ENCODE measurements at places on chromosomes 1 and 21. TPM values are rescaled to one million over a fixed set of nuclear protein-coding genes. Genes with fewer than 3 reads are reported as not detected.

Gene NBPF20
- total RNA-seq: 1.0 TPM

Gene SPRR2A
- not detected for total RNA-seq

Gene NECTIN4
- not detected for total RNA-seq

DNA sequence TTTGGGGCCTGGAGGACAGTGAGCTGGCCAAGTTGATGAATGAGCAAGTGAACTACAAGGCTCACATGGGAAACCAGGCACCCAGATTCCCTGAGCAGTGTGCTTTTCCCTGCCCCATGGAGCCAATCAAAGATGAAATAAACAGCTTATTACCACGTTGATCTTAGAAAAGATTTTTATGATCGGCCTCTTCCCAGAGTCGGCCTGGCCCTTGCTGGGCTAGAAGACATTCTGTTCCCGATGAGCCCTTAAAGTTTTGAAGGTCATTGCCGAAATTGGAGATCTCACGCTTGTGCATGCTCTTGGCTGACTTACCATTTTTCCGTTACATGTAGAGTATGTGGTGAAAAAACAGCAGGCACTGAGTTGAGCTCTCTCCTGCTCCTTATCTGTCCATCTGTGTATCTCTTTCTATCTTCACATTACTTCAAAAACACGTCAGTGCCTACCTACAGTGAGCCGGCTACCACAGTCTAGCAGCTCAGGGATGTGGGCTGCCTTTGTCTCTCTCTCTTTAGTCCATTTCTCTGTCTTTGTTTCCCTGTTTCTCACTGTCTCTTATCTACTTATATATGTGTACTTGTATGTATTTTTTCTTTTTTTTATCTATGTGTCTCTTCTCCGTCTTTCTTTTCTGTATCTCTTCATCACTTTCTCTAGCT lies 248.8 kb upstream of the USP24 start:
- H3K4me3 ChIP-seq: no peak overlapping the region
- H3K4me1 ChIP-seq: no peaks in the 10 kb centered on the region
- no peaks in the 10 kb centered on the region for H3K27me3 ChIP-seq
- no peak overlapping the region for H3K27ac ChIP-seq

DNA sequence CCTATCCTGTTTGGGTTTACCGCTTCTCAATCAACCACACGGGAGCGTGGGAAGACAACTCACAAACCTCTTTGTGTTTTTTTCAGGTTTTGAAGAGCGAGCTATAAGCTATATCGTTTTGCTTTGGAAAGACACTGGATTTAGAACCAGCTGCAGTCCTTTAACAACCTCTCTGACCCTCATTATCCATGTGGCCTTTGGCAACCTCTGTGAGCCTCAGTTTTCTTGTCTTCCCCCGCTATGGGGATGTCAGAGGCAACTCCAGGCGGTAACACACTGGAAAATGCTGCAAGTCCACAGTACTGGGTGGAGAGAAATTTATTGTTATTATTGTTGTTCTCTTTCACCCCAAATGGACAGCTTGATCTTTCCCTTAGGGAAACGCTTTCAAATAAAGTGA lies 100.0 kb downstream of the ETS2 start:
- no peak for DNase-seq
- no peaks in the 10 kb centered on the region for H3K36me3 ChIP-seq
- no peak overlapping the region for H3K4me3 ChIP-seq
- no peaks in the 10 kb centered on the region for H3K4me1 ChIP-seq

- DNase-seq: peak; percentile 40
- no peaks in the 10 kb centered on the region for H3K36me3 ChIP-seq
- H3K4me3 ChIP-seq: peak overlapping the region; percentile 40
- H3K27ac ChIP-seq: peak overlapping the region; percentile 76
- H3K4me1 ChIP-seq: no peaks in the 10 kb centered on the region
Observed at GRCh38 chr1:154419620-154420571, 14.8 kb downstream of the IL6R start.

GRCh38 chr1:154788110-154788870 lies 81.8 kb downstream of the KCNN3 start:
- H3K4me3 ChIP-seq: no peak overlapping the region
- H3K27ac ChIP-seq: no peak overlapping the region
- H3K27me3 ChIP-seq: no peaks in the 10 kb centered on the region
- H3K36me3 ChIP-seq: no peaks in the 10 kb centered on the region

DNA sequence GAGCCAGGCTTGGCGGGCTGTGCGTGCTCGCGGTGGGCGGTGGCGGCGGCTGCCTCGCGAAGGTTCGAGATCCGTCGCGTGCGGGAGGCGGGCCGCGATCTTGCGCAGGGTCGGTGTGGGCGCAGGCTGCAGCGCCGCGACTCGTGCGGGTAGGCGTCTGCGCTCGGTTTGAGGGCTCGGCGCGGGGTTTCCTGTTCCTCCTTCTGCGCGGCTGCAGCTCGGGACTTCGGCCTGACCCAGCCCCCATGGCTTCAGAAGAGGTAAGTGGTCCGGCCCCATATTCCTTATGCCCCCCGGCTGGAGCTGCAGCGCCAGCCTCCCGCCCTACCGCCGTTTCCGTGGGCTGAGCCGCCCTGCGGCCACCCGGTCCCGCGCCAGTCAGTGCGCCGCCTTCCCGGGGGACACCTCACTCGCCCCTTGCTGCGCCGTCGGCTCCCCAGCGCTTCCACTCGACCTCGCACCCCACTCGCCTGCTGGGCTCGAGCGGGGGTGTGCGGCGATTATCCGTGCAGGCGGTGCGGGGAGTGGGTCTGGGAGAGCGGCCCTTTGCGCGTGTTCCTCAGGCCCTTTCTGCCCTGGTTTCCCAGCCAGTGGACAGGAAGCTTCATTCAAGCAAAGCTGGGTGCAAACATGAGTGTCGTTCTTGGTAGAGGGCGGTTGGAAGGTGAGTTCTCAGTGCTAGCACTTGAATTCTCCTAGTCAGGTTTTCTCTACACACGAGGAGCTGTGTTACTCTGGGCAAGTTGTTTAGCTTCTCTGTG lies at the start of gene CACYBP:
Gene CACYBP, plus strand, starts transcription at position 12 of the 761 bp plus-strand sequence. Its CDS starts 234 bp downstream, at position 246.
- peak within 1 kb of the TSS; percentile 72 for H3K4me3 ChIP-seq
- DNase-seq: no peak
- H3K4me1 ChIP-seq: peaks cover 18% of the 10 kb centered on the region
- H3K27me3 ChIP-seq: no peaks in the 10 kb centered on the region

- no peak for DNase-seq
- no peak overlapping the region for H3K4me3 ChIP-seq
- H3K4me1 ChIP-seq: no peaks in the 10 kb centered on the region
- H3K27me3 ChIP-seq: no peaks in the 10 kb centered on the region
- H3K27ac ChIP-seq: no peak overlapping the region
Observed at GRCh38 chr1:199784138-199784895, 243.2 kb upstream of the NR5A2 start.

DNA sequence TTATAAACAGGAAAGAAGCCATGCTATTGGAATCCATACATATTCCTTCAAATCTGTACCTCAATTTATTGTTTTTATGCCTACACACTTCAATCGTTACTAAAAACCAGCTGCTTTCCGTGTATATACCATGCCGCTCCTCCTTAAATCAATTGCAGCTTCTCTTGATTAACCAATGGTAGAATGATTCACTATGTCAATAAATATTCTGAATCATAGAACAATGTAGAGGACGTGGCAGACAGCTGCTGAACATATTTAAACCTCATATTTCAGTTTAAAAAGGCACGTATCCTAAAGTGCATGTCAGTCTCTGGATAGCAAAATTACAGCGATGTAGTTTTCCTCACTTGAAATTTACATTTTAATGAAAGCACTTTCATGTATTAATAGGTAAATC lies 100.4 kb downstream of the MRPL39 start:
- no peak overlapping the region for H3K4me3 ChIP-seq
- DNase-seq: no peak
- no peaks in the 10 kb centered on the region for H3K27me3 ChIP-seq
- H3K4me1 ChIP-seq: no peaks in the 10 kb centered on the region
- no peak overlapping the region for H3K27ac ChIP-seq

DNA sequence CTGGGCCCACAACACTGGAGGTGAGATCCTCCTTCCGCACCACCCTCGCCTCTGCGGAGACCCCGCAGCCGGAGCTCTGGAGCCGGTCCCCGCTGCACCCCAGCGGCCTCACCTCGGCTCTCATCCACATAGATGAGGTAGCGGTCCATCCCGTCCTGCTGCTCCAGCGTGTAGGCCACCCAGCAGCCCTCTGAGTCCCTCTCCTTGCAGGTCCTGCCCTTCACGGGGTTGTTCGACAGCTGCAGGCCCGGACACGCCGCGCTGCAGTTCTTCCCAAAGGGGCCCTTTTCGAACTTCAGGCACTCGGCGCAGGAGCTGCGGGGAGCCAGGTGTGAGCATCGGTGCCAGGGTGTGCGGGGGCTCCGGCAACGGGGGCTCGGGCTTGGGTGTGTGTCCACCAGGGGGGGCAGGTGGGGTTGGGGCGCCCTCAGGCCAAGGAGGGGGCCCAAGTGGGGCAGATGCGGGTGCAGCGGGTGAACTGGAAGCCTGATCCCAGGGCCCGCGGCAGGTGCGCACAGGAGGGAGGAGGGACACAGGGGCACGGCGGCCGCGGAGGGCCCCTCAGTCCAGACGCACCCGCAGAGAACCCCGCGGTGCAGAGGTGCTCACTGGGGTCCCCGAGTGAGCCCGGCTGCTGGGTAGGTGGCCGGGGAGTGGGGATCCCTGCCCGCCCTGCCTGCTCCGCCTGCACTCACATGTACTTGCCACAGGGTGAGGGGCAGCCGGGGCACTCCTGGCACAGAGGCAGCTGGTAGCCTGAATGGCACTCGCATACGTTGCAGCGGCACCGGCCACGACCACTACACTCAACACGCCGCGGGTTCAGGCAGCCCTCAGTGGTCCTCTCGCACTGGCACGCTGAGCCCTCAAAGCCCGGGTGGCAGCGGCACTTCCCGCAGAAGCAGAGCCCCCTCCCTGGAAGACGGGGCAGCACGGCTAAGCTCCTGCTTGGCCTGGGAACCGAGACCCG lies 15.4 kb upstream of the PTTG1IP start:
- H3K27me3 ChIP-seq: no peaks in the 10 kb centered on the region
- no peak overlapping the region for H3K4me3 ChIP-seq
- peaks cover 11% of the 10 kb centered on the region for H3K4me1 ChIP-seq
- no peak overlapping the region for H3K27ac ChIP-seq
- no peaks in the 10 kb centered on the region for H3K36me3 ChIP-seq
- DNase-seq: no peak

- no peak overlapping the region for H3K4me3 ChIP-seq
- H3K27ac ChIP-seq: no peak overlapping the region
Observed at GRCh38 chr1:114986286-114986685, 43.3 kb upstream of the TSHB start.

DNA sequence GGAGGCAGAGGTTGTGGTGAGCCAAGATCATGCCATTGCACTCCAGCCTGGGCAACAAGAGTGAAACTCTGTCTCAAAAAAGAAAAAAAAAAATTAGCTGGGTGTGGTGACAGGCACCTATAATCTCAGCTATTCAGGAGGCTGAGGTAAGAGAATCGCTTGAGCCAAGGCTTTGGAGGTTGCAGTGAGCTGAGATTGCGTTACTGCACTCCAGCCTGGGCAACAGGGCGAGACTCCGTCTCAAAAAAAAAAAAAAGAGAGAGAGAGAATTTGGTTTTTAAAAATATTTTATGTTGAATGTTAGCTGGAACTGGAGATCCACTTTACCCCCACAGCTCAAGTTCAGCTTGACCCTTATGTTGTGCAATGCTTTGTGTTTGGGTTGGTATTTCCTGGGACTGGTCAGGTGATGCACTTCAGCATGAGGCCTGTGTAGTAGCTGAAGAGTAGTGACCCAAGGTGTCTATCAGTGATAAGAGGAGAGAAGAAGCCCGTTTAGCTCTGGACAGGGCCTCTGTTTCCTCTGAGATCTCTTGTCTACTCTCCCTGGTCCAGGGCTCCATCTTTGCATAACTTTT lies 36.8 kb upstream of the MACF1 start:
- no peaks in the 10 kb centered on the region for H3K4me1 ChIP-seq
- no peak overlapping the region for H3K27ac ChIP-seq
- H3K27me3 ChIP-seq: no peaks in the 10 kb centered on the region

DNA sequence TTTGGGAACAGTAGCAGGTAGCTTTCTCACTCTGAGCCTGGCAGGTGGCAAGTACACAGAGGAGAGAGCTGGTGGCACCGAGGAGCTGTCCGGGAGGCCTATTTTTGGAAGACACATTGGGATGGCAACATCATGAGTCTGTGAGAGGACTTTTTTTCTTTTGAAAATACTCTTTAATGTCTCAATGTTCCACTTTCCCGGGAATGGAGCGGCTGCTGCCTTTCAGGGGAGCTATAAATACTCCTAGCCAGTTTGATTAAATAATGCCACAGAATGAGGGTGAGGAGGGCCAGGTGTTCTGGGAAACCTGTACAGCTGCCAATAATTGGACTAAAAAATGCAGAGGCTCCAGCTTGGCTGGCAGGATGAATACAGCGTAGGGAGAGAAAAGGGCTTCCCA lies 93.3 kb upstream of the COG2 start:
- H3K27me3 ChIP-seq: no peaks in the 10 kb centered on the region
- DNase-seq: no peak
- no peak overlapping the region for H3K27ac ChIP-seq
- no peaks in the 10 kb centered on the region for H3K36me3 ChIP-seq

DNA sequence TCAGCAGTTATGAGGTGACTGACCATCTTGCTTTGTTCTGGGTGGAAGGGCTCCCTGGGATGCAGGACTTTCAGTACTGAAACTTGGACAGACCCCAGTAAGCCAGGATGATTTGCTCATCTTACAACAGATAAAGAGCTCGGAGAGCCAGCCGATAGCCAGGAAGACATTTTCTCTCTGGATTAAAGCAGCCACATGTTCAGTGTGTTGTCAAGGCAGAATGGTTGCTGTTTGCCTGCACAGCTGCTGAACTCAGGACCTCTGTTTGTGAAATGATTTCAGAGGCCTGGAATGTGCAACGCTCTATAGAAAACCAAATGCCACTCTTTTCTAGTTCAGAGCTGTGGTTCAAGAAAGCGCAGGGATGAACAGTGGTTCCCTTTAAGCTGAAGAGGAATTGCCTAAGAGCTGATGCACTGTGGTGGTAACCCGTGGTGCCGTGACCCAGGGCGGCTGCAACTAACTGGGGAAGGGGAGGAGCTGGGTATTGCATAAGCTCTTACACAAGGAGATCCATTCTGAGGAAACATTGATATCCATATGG lies 40.7 kb downstream of the CASQ2 start:
- no peaks in the 10 kb centered on the region for H3K4me1 ChIP-seq
- no peak overlapping the region for H3K27ac ChIP-seq
- DNase-seq: no peak
- no peaks in the 10 kb centered on the region for H3K36me3 ChIP-seq

DNA sequence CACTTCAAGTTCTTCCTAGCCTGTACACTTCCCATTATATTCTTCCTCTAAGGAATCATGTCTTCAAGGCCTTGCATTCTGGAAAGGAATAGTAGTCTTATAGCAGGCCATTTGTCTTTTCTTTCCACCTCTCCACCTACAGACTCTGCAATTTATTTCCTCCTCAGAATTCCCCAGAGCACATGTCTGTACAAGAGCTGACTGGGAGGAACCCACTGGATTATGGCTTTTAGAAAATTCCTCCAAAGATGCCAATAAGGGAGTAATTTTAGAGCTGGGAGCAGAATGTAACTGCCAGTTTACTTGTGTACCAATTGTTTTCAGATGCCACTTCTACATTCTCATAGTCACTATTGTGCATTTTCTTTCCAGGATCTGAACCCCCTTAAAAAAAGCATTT lies 3.4 kb upstream of the PSMG1 start:
- peaks cover 9% of the 10 kb centered on the region for H3K4me1 ChIP-seq
- H3K27ac ChIP-seq: no peak overlapping the region
- no peaks in the 10 kb centered on the region for H3K36me3 ChIP-seq

GRCh38 chr1:91619881-91620280 lies 119.2 kb downstream of the CDC7 start:
- H3K4me3 ChIP-seq: no peak overlapping the region
- no peaks in the 10 kb centered on the region for H3K27me3 ChIP-seq
- no peaks in the 10 kb centered on the region for H3K4me1 ChIP-seq
- no peak overlapping the region for H3K27ac ChIP-seq
- H3K36me3 ChIP-seq: no peaks in the 10 kb centered on the region
- DNase-seq: no peak

- H3K27ac ChIP-seq: no peak overlapping the region
- peaks cover 8% of the 10 kb centered on the region for H3K4me1 ChIP-seq
- no peaks in the 10 kb centered on the region for H3K27me3 ChIP-seq
Observed at GRCh38 chr1:20632386-20632785, 872 bp upstream of the PINK1 start.
